MM.1S (cell line): ENCODE measurements at places on chromosomes 12 and 14.

- no peak for DNase-seq
Observed at GRCh38 chr12:30748147-30748546, 6.6 kb downstream of the CAPRIN2 start.

- peak; percentile 7 for DNase-seq
Observed at GRCh38 chr12:66467932-66468331, 165.6 kb downstream of the HELB start.

GRCh38 chr14:95431199-95432143 lies 85.0 kb downstream of the SYNE3 start:
- no peak for DNase-seq

- peak; percentile 6 for DNase-seq
Observed at GRCh38 chr14:31692376-31692781, 131.2 kb downstream of the NUBPL start.

GRCh38 chr14:102058146-102058545 lies 28.7 kb downstream of the HSP90AA1 start:
- DNase-seq = no peak

DNA sequence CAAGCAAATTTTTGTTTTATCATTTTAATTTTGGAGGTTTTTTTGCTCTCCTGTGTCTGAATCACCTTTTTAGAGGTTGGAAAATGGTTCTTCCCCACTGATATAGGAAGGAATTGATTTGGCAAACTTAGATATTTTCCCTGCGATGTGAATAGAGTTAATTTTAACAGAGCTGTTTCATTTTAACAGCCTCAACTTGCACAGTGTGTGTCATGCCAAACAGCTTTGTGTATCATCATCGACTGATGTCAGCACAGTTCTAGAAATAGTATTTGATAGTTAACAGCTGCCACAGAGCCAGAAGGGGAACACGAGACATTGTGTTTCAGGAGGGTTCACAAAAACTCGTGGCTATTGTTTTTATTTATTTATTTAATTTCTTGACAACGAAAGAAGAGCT lies 243.1 kb upstream of the FOXN3 start:
- DNase-seq = peak; percentile 16

- DNase-seq = peak; percentile 96
Observed at GRCh38 chr12:66232263-66232662, 43.2 kb downstream of the IRAK3 start.

DNA sequence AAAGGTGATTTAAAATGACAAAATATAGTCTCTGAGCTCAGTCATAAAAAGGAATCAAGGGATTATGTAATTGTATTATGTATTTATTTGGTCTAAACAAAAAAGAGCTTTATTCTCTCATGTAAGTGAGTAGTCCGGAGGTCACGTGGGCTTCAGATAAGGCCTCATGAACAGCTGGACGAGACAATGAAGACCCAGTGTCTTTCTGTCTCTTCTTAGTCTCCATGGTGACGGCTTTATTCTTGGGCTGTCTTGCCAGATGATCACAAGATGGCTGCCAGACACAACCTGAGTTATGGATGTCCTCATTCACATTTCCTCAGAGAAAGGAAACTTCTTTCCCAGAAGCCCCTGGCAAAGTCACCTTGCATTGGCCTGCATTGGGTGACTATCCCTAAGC lies 98.6 kb downstream of the ARF6 start:
- no peak for DNase-seq

DNA sequence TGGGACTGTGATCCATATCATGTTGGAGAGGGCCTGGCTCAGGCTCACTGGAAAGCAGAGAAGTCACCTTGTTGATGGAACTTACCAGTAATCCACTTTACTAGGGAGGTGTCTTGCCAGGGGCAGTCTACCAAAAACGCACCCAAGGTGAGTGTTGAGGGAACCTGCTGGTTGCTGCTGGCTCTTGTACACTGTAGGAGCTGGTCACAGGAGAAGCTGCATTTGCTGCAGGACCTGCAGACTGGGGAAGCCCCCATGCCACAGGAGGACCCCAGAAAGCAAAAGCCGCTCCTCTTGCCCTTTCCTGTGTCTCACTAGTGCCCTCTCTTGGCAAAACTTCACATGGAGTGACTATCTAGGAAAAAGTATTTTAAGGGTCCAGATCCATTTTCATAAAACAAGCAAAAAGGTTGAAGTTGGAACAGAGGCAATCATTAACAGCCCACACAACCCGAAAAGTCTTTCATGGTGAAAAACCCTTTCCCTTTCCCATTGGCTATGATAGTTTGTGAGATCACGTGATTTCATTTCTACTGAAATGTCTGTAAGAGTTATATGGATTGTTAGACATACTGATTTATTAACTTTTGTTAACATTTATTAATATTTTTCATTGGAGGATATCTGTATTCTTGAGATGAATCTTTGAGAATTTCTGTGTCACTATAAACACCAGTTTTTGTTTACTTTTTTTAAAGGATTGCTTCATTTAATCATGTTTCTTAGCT lies 59.2 kb downstream of the RASSF8 start:
- DNase-seq = peak; percentile 37

DNA sequence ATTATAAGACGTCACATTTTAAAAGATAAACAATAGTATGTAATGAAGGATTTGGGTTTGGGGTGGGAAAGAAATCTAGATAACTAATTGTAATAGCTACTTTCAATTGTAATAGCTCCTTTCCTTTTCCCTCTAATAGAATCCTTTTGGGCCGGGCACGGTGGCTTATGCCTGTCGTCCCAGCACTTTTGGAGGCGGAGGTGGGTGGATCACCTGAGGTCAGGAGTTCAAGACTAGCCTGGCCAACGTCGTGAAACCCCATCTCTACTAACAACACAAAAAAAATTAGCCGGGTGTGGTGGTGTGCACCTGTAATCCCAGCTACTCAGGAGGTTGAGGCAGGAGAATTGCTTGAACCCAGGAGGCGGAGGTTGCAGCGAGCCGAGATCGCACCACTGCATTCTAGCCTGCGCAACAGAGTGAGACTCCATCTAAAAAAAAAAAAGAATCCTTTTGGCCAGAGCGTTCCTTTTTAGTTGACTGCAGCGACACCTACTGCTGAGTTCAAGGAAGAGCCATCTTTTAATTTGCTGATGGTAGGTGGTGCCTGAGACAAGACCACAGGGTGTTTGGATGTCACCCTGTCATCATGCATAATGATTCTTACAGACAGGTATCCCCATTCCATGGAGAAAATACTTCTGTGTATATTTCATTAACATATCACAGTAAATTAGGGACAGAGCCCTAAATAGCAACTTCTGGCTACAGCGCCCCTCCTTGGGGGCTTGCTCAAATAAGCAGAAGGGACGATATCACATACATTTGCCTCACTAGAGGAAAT lies 79.5 kb downstream of the ARMH4 start:
- DNase-seq = peak; percentile 48

DNA sequence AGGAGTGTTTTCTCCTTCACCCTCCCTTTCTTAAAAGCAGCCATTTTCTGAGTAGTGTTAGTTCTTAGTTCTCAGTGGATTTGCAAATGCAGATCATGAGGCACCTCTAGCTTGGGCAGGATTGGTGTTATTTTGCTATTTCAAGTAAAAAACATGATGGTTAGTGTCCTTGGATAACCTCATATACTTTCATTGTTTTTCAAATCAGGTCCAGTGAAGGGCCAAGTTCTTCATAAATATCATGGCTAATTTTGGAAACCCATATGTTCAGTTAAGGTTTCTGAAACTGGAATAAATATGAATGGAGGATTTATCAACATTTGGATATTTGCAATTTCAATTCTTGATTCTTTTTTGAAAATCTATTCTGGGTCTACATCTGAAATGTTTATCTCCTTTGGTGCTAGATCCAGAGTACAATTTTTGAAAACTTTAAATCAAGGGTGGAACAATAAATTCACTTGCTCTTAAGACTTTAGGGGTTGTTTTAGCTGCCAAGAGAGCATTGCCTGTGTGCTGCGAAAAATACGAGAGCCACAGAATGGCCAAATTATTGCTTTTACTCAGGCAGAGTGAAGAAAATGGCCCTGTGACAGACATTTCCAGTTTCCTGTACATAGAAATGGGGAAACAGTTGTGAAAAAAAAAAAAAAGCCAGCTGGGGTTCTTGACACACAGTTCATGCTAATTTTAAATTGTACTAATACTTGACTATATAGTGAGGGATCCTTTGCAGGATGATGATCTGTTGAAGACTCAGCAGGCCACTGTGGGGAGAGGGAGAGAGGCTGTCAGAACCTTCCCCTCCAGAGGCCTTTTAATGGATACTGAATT lies 104.6 kb downstream of the BICD1 start:
- DNase-seq = no peak

DNA sequence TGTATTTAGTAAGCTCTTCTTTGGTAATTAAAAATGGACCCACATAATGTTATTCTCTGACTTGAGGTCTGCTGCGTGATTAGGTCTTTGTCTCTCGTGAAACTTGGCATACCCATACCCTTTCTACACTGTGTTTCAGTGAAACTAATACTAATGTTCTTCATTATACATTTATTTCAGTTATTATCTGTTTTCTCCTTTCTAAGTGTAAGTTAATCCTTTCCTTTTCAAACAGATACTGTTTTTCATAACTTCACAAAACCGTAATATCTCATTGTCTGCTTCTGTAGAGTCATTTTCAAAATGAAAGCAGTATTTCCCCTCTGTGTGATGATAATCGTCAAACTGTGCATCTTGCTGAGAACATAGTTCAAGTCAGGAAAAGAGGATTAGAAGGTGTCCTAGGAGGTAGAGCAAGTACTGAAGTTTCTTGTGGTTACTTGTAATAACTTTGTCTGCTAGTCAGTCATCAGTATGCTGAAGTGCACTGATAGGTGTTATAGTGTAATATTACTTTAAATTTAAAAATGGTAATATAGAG lies 15.9 kb downstream of the PYROXD1 start:
- DNase-seq = peak; percentile 91

DNA sequence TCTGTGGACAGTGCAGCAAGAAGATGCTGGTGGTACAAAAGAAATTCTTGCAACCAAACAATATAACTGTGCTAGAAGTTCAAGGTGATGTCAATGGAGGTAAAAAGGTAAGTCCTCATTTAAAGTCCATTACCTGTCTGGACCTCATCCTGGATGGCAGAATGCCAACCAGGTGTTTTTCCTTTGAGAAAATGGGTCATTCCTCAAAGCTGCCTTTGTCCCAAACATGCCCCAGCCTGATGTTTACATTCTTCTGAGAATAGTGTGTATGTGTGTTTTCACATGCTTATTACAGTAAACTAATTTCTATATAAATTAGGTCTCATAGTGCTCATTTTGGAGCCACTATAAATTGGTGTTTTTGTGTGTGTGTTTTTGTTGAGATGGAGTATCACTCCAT lies 24.9 kb downstream of the ACTR6 start:
- DNase-seq = no peak

DNA sequence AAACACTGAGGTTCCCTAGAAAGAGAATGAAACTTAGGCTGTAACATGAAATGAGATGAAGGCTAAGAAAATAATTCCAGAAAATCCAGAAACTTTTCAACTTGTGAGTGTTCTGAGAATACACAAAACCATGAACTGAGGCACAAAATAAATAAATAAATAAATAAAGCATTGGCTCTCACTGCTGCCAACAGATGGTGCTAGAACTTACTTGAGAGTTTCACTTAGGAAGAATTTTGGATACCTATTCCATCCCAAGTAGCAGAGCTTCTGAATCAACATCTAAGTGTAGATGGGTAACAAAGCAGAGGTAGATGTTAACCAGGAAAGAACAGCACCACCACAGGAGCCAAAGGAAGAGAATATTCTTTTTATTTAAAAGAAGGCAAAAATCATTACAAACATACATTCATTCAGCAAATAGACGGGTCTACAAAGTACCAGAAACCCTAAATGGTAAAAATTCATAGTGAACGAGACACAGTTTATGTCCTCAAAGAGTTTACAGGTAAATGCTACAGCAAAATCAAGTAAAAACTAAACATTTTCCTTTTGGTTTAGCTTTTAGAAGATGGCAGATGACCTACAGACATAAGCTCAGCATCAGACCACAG lies 16.7 kb downstream of the EPS8 start:
- no peak for DNase-seq

- DNase-seq = no peak
Observed at GRCh38 chr12:29698756-29699155, 85.0 kb downstream of the TMTC1 start.

GRCh38 chr12:114976372-114976771 lies 292.4 kb upstream of the TBX3 start:
- no peak for DNase-seq

DNA sequence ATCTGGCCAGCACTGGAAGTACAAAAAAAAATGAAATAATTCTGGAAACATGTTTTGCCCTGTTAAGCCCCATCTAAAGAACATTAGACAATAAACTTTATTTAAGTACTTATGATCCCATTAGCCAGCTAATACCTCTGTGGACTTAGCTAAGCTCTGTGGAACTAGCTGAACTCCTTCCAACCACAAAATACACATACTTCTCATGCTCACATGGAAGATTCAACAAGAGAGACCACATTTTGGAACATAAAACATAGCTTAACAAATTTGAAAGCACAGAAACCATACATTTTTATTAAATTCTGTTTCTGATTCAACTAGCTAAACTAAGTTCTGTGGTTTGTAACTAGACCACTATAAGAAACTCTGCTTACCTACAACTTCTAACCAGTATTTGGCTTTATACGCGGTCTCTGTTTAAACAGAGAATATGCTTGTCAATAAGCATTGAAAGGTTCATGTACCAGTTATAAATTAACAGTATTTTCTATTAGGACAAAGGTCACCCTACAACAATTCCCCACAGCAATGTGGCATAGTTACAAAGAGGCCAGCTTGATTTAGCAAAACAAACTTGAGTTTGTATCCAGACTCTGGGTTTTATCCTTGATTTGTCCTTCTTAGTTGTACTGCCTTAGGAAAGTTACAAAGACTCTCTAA lies 300.1 kb downstream of the C12orf50 start:
- no peak for DNase-seq

- DNase-seq = no peak
Observed at GRCh38 chr14:105885561-105886320, 359.4 kb downstream of the TMEM121 start.

- DNase-seq = no peak
Observed at GRCh38 chr12:65607401-65607841, 216.9 kb upstream of the HMGA2 start.

DNA sequence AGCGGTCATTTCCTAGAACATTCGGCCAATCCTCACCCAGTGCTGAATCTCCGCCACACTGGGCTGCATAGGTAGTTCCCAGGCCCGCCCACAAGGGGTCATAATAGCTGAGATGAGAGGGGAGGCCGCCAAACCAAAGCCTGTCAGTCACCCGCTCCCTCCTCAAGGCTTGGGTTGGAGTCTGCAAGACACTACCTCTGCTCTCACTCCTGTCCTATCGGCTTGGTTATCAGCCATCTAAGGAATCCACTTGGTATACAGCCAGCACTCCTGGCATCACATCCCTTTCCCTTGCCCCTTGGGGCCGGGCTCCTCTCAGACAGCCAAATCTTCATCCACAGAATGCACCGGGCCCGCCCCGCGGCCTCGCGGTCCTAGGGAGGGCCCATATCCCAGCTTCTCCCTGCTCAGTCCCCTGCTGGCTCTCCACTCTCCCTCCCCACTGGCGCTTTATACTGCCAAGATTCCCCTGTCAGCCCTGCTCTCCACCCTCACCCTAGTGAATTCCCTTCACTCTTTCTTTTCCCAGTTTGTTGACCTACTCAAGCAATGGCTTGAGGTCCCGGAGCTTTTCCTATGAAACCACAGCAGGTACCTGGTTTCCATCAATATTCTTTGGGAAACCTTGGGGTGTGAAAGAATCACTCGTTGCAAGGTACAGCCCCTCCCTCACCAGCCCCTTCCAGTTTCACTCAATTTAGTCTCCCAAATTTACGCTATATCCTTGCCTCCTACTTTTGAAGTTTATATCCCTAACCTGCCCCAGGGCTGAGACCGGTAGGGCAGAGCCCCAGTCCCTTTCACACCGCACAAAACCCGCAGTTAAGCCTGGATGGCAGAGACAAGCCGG lies 1.4 kb downstream of the IFFO1 start:
- DNase-seq = peak; percentile 75

- peak; percentile 86 for DNase-seq
Observed at GRCh38 chr12:53190108-53190729, 9.5 kb upstream of the CSAD start.
